ENCODE measurements at places on chromosomes 12 and 14. TPM values are rescaled to one million over a fixed set of nuclear protein-coding genes. Genes with fewer than 3 reads are reported as not detected.

CTSG gene
- total RNA-seq = not detected

RTL1 gene
- total RNA-seq = not detected

C1R gene
- total RNA-seq = 427 TPM

GPR162 gene
- 2.7 TPM for total RNA-seq

ZDHHC22 gene
- total RNA-seq = not detected

KRT83 gene
- total RNA-seq = not detected

ERP27 gene
- not detected for total RNA-seq

DDN gene
- total RNA-seq = 0.13 TPM

TAS2R8 gene
- 0.26 TPM for total RNA-seq

LRRC10 gene
- total RNA-seq = not detected

DIO3 gene
- total RNA-seq = 0.52 TPM

GRIN2B gene
- total RNA-seq = not detected

SLC10A1 gene
- total RNA-seq = not detected

KRT73 gene
- total RNA-seq = not detected

FAM186B gene
- 0.39 TPM for total RNA-seq

SERPINA4 gene
- not detected for total RNA-seq

LIN7A gene
- 0.13 TPM for total RNA-seq

ENDOU gene
- total RNA-seq = 0.11 TPM

DAO gene
- not detected for total RNA-seq

PTPRO gene
- total RNA-seq = under 0.01 TPM

PUS1 gene
- 5.4 TPM for total RNA-seq

NAB2 gene
- total RNA-seq = 46.5 TPM

KRT2 gene
- total RNA-seq = not detected

RNF10 gene
- total RNA-seq = 113 TPM

RD3L gene
- total RNA-seq = not detected

CCDC196 gene
- not detected for total RNA-seq

HNF1A gene
- not detected for total RNA-seq

NRIP2 gene
- total RNA-seq = 0.26 TPM

SCN8A gene
- 42.1 TPM for total RNA-seq

PTPRR gene
- not detected for total RNA-seq

OS9 gene
- 154 TPM for total RNA-seq

SDR9C7 gene
- not detected for total RNA-seq

AGAP2 gene
- total RNA-seq = 0.11 TPM

SLC6A13 gene
- not detected for total RNA-seq

TGM1 gene
- 1.1 TPM for total RNA-seq

APOF gene
- total RNA-seq = not detected

PKP2 gene
- not detected for total RNA-seq

KRT7 gene
- total RNA-seq = 24.8 TPM

P2RX4 gene
- 27.1 TPM for total RNA-seq

NEUROD4 gene
- total RNA-seq = not detected

LRIG3 gene
- 197 TPM for total RNA-seq

PRPH gene
- total RNA-seq = 1.5 TPM

HECTD1 gene
- 265 TPM for total RNA-seq

SERPINA9 gene
- total RNA-seq = 0.43 TPM

LMO3 gene
- 0.39 TPM for total RNA-seq

SPIC gene
- total RNA-seq = not detected

Data from articular chondrocyte of knee joint (primary cell).